ENCODE measurements at places on chromosomes 2 and 18.

DNA sequence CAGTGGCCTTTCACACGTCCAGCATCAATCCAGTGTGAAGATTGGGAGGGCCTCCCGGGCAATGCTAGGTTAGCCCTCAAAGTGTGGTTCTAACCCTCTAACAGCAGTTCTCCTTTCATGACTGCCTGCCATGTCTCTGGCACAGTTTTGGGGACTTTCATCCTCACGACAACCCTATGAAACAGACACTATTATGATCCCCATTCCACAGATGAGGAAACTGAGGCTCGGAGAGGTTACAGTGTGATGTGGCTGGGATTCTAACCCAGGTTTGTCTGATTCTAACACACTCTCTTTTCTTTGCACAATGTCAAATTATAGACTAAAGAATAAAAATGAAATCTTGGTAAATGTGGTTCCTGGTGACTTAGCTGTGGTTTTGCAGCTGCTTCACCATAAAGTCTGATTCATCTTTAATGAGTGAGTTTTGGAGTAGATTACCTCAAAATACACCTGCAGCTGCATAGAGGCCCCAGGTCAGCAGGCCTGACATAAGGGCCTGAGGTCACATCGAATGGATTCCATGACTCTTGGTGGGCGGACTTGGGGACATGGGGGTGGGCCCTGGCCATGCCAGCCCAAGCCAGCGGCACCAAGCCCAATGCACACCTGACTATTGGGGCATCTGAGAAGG is 214.4 kb downstream of the GLI2 start:
- DNase-seq: no peak

DNA sequence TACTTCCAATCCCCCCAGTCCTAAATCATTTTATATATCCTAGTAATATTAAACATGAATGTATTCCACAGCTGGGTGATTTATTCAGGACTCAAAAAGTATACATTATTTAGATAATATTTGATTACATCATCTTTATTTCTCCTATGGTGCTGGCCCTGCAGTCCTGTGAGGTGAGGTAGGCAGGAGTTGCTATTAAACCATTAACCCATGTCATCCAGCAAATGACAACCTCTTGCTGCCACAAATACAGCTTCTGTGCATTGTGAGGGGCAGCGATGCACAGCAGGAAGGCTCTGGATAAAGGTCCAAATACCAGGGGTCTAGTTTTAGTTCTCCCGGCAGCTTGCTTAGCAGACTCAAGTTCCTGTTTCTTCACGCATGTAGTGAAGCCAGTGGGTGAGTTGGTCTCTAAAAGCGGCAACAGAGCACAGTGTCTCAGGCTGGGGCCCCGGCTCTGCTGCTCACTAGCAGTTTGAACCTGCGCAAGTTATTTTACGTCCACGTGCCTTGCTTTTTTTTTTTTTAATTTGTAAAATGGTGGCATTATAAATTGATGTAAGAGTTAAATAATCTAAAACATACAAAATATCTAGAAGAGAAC is 36.1 kb downstream of the INSIG2 start:
- DNase-seq: no peak

DNA sequence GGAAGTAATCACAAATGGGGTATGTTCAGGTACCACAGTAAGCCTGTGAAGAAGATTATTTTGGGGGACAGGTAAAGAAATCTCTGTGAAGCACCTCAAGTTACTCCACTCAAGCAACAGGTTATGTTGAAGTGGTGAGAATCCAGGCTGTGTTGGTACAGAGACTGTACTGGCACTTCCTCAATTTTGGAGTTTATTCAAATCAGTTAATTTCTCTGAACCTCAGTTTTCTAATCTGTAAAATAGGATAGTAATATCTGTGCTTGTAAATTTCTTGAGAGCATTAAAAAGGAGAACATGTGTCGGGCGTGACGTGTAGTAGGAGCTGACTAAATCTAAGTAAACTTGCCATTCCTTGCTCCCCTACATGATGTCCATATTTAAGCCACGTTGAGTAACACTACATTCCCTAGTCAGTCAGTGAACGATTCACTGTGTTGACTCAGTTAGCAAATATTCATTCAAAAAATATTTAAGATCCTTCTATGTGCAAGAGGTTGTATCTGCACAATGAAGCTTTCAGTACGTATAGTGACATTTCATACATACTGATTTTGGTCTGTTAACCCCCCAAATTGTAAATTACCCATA is 504.2 kb downstream of the ZEB2 start:
- DNase-seq: no peak

- DNase-seq: no peak
These were observed 825.9 kb upstream of the POU3F3 start for GRCh38 chr2:104028061-104028460.

- no peak for DNase-seq
These were observed 242.4 kb upstream of the SLC39A10 start for GRCh38 chr2:195414537-195415100.

DNA sequence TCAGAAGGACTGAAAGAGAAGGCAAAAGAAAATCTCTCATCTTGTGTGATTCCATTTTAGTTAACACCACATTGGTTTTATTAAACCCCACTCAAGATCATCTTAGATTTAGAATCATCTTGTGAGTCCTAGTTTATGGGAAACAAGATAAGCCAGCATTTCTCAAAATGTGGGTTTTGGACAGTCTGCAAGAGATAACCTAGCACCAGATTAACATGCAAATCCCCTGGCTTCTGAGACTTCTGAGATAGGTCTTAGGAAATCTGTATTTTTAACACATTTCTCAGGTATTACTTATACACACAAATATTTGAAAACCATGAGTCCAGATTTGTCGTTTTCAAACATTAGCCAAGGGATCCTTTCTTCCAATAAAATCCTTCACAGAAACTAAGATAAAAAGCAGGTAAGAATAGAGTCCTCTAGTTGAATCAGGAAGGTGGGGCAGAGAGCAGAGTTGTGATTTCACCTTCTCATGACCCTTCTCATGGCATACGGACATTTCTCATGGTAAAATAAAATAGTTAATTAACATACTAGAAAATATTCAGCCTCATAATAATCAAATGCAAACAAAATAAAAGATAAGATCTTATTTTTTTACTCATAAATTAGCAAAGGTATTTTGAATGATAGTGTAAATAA is 287.2 kb upstream of the FN1 start:
- DNase-seq: no peak

GRCh38 chr2:38203446-38203810 is 127.5 kb upstream of the CYP1B1 start:
- no peak for DNase-seq

GRCh38 chr2:86426271-86426670 is 14.9 kb upstream of the KDM3A start:
- no peak for DNase-seq

DNA sequence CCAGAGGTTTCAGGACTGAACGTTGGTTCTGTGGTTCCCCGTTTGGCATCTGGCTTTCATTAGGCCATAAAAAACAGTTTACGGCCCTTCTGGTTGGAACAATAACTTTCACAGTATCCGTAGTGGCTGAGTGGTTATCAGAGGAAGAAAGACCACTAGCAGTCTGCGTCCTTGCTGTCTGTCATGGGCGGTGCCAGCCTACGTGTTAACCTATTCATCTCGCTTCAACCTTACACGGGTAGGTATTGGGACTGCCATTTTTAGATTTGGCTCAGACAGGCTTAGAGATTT is 42.6 kb upstream of the ROCK2 start:
- DNase-seq: no peak

DNA sequence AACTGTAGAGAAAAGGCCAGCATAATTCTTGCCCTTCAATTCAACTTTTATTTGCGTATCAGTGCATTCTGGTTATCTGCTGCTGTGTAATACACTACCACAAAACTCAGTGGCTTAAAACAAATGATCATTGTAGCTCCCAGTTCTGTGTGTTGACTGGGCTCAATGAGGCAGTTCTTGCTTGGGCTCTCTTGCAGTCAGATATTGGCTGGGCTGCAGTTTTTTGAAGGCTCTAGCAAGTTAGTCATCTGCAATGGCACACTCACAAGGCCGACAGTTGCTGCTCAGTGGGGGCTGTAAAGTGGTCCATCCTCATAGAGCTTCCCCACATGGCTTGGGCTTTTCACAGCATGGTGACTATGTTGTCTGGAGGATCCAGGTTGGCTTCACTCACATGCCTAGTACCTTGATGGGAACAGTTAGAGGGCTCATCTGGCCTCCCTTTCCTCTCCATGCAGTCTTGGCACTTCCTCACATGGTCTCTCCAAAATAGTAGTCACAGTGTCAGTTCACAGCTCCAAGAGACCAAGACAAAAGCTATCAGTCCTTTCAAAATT is 110.6 kb upstream of the TNP1 start:
- no peak for DNase-seq

- DNase-seq: no peak
These were observed 123.9 kb upstream of the FAM136A start for GRCh38 chr2:70425682-70426301.

DNA sequence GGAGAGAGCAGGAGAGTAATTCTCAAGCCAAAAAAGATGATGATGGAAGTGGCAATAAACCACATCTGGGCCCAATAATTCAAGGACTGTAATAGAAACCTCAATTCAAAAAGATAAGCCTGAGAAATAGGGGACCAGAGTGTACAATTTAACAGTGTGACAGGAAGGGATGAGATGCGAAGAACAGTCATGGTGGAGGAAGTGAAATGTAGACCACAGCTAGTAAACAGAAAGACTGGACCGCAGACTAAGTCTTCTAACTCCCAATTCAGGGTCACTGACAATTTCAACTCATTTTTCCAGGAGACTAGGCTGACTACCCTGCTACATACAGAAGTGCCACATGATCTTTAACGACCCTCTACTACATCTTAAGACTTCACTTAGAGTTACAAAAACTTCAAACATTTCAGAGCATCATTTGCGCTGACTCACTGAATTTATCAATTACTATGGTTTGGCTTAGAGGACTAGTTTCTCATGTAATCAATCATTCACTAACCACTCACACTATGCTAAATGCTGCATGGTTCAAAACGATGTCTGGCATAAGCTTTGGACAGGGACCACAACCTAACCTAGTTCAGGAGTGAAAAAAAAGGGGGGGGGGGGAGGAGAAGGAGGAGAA is 9.0 kb downstream of the CUL3 start:
- no peak for DNase-seq

DNA sequence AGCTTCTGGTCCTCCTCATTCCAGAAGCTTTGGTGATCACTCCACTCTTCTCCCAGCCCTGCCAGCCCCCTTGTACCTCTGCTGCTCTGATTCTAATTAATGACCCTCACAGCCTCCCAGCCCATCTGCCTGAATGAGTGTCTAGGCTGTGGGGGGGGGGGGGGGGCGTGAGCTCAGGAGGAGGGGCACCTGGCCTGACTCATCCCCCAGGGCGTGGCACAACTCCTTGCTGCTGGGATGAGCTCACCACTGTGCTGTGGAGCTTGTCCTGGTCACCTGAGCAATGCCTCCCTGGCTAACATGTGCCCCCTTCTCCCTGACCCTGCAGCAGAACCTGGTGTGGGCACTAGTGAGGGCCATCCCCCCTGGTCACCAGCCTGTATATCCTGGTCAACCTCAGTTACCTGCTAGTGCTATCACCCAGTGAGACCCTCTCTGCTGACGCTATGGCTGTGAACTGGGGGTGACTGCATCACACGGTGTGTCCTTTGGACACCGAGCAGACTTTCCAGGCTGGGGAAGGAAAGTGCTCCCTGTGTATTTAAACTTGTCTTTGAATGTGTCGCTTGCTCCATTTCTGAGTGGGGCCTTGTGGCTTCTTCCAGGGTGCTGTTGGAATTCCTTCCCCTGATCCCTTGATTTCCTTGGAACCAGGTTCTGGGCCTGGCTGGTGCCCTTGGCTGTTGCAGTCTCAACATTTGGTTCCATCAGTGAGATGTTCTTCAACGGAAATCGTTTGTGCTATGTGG is 41.5 kb upstream of the PUM2 start:
- DNase-seq: no peak

DNA sequence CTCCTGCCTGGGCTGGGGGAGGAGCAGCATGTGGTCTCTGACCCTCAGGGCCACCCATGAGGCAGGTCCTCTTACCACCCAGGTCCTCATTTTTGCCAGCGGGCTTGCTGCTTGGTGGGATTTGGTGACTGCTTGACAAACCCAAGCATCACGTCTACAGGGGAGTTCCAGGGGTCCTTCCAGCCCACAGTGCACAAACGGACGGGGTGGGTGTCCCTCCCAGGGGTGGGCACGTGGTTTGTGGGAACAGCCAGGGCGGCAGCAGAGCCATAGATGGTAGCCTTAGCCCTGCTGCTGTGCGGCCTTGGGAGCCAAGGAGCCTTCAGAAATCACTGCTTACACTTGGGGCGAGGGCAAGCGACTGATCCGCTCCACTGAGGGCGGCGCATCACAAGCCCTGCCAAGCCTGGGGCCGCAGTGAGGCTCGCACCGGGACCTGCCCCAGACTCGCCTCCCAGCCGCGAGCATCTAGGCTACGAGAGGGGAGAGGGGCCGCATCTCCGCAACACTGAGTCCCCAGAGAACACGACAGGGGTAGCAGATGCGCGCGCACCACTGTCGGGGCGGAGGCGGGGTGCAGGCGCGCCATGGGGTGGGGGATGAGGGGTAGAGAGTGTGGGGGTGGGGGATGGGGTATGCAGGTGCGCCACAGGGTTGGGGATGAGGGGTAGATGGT is 36.9 kb downstream of the SNED1 start:
- DNase-seq: no peak

GRCh38 chr2:163711258-163711657 is 24.6 kb downstream of the FIGN start:
- no peak for DNase-seq

- DNase-seq: no peak
These were observed 93.9 kb upstream of the CD226 start for GRCh38 chr18:70041459-70042050.
